HFF-Myc (cell line): ENCODE measurements at places on chromosomes 13 and 19.

- DNase-seq: no peak
Measured at GRCh38 chr19:30109565-30109964, 167.5 kb downstream of the URI1 start.

DNA sequence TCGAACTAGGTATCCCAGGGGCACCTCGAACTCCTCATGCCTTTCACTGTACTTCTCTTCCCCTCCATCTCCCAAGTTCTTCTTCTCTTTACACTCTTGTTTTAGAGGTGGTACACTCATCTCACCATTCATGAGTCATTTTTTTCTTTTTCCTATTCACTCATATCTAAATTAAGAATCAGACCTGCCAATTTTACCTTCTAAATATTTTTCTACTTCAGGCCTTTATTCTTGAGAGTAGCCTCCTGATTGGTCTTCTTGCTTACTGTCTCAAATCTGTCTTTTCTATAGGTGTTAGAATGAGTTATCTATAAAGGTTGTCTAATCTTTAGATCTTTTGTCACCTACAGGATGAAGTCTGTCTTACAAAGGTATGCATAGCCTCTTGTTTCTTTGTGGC lies 20.7 kb downstream of the TDRD3 start:
- no peak for DNase-seq

DNA sequence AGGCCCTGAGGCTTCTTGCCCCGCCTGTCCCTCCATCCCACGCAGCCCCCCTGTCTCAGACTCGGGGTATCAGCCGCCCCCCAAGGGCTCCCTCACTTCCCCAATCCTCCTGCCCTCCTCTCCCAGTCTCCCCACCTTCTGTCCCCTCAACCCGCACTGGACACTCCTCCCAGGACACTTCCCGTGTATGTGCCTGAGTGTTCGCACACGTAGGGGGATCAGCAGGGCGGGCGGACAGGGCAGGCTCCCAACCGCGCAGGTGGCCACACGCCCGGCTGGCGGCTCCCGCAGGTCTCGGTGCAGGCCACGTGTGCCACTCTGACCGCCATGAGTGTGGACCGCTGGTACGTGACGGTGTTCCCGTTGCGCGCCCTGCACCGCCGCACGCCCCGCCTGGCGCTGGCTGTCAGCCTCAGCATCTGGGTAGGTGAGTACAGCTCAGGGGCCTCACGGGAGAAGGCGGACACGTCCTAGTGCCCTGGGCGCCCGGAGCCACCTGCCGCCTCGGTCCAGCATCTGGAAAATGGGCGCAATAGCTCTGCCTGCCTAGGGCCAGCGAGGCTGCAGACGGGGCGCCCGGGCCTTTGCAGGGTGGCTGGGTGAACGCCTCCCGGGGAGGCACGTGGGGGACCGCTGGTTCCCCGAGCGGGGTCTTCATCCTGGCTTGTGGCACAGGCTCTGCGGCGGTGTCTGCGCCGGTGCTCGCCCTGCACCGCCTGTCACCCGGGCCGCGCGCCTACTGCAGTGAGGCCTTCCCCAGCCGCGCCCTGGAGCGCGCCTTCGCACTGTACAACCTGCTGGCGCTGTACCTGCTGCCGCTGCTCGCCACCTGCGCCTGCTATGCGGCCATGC lies 2.3 kb downstream of the KISS1R start:
- no peak for DNase-seq

GRCh38 chr19:3785451-3785937 lies 687 bp downstream of the MATK start:
- DNase-seq: no peak

- DNase-seq: no peak
Measured at GRCh38 chr19:17743874-17744580, 7.2 kb upstream of the FCHO1 start.

GRCh38 chr13:99033814-99034213 lies 56.0 kb upstream of the DOCK9 start:
- no peak for DNase-seq
